Suppressor macrophage treated with lipopolysaccharide for 4 hours (primary cell): ENCODE measurements at places on chromosomes 16 and 17.

GRCh38 chr17:33438139-33438538 is 145.0 kb upstream of the ASIC2 start:
- DNase-seq: no peak

GRCh38 chr17:66292353-66292752 is 10.1 kb upstream of the PRKCA start:
- DNase-seq: no peak

DNA sequence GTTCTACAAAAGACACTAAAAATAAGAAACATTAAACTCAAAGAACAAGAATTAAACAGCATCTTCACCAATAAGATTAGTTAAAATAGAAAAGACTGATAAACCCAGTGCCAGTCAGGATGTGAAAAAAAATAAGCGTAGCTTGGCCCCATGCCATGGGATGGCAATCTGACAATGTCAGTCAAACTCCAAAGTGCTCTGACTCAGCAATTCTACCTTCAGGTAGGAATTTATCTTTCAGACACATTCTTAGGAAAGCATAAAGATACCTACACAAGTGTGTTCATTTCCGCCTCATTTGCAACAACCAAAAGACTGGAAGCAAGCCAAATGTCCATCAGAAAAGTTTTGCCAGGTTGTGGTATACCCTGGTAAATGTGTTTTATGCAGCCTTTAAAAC is 9.1 kb upstream of the MPO start:
- no peak for DNase-seq

- DNase-seq: peak; percentile 49
Observed at GRCh38 chr17:59423137-59423724, 91.8 kb downstream of the YPEL2 start.

DNA sequence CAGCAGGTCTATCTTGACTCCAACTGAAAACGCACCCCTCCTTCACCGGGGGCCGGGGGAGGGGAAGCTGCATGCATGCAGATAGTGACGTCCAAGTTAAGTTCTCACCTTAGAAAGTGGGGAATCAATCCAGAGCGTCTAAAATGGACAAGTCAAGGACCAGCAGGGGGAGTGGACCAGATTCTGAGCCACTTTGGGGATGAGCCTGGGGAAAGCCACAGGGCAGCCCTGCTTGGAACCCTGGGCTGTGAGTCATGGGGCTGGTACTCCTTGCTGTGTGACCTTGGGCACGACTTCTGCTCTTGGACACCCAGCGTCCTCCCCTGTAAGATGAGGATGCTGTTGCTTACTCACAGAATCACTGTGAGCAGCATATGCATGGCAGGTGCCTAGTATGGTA is 9.1 kb downstream of the TNFRSF13B start:
- no peak for DNase-seq

DNA sequence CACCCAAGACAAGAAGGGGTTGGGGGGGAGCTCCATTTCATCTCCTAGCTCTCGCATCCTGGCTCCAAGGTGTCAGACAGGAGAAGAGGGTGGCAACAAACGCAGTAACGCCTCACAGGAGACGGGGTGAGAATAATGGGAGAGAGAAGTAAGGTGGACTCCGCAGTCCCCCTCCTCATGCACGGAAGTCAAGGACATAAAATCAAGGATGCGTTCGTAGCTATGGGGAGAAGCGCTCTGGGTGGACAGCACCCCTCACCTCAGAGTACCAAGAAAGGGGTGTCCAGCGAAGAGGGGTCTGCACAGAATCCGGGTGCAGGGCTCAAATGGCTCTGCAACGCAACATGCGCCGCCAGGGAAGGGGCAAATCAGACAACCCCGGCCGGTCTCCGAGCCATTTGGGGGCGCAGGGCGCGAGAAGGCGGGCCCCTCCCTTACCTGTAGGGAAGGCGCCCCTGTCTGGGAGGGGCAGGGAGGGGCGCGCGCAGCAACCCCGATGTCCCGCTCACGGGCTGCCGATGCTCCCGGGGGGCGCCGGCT is 555 bp downstream of the HDAC5 start:
- DNase-seq: no peak

DNA sequence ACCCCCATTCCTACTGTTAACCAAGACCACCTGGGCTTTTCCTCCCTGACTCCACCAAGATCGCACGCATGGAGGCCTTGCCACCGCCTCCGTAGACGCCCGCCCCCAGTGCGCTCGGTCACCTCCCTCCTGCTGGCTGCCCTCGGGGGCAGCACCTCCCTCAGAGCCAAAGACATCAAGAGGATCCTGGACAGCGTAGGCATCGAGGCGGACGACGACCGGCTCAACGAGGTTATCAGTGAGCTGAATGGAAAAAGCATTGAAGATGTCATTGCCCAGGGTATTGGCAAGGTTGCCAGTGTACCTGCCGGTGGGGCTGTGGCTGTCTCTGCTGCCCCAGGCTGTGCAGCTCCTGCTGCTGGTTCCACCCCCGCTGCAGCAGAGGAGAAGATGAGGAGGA is 1.2 kb downstream of the EFCAB3 start:
- no peak for DNase-seq

DNA sequence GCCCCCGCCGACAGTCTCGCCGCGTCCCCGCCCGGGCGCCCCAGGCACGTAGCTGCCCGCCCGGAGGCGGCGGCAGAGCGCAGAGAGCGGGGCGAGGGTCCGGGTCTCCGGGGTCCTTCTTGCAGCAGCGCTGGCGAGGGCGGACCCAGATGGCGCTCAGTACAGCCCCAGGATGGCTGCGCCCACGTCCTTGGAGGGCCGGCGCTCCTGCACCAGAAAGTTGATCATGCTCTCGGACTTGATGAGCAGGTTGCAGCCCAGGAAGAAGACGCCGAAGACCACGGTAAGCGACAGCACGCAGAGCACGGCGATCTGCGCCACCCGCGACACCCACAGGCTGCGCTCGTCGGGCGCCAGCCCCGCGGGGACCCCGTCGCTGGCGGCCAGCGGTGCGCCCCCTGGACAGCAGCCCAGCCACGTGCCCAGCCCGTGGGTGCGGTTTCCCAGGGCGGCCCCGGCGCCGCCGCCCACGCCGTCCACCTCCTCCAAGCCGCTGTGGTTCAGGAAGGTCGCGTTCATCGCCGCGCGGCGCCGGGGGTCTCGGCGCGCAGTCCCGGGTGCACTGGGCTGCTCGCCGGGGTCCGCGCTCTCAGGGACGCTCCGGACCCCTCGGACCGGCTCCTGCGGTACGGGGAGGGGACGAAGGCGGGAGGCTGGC is 435 bp downstream of the RPRML start:
- DNase-seq: no peak

GRCh38 chr17:67637901-67638641 is 79.7 kb upstream of the NOL11 start:
- no peak for DNase-seq

GRCh38 chr16:70388006-70388680 is 41.4 kb downstream of the DDX19A start:
- DNase-seq: no peak

- DNase-seq: peak; percentile 95
Observed at GRCh38 chr17:76737676-76738467, at the start of gene MFSD11. Gene MFSD11 (plus strand): TSS chr17:76738119. CDS start chr17:76738353, 234 bp downstream.

- no peak for DNase-seq
Observed at GRCh38 chr16:16014329-16015224, 65.2 kb downstream of the ABCC1 start.

GRCh38 chr16:79104567-79104966 is 496.0 kb downstream of the MAF start:
- no peak for DNase-seq

- peak; percentile 49 for DNase-seq
Observed at GRCh38 chr16:87832741-87833502, 36.4 kb downstream of the SLC7A5 start.

DNA sequence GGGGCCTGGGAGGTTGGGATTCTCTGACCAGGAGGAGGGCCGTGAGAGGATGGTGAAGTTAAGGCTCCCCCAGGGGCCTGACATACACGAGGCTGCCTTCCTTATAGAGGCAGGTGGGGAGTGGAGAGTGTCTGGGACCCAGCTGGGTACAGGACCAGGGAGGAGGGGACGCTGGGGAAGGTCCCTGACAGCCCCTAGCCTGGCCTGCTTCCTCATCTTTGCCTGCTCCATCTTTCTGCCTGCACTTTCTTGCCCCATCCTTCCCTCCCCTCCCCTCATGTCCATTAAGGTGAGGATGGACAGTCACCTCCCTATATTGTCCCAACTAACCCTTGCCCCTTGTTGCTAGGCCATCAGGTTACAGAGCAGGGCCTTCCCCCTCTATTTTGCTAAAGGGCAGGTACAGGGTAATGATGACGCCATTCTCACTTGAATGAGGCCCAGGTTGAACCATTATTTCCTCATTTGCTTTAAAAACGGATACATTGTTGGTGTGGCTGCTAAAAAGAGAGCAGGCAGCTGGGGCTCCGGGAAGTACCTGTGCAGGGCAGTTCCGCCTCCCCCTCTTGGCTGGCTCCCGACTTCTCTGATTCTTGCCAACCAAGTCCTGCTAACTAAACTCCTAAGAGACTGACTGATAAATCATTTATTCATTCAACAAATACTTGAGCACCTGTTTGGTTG is 1.3 kb downstream of the C17orf99 start:
- DNase-seq: no peak

- DNase-seq: no peak
Observed at GRCh38 chr17:50201276-50201854, at the start of gene COL1A1. Gene COL1A1 (minus strand): TSS chr17:50201631. CDS start chr17:50201513, 118 bp downstream.

DNA sequence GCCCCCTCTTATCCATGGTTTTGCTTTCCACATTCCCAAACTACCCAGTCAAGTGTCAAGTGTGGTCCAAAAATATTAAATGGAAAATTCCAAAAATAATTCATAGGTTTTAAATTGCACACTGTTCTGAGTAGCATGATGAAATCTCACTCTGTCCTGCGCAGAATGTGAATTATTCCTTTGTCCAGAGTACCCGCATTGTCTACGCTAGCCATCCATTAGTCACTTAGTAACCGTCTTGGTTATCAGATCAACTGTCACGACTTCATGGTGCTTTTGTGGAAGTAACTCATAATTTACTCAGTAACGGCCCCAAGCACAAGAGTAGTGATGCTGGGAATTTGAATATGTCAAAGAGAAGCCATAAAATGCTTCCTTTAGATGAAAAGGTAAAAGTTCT is 94.9 kb downstream of the SLC39A11 start:
- DNase-seq: no peak

- DNase-seq: no peak
Observed at GRCh38 chr16:26856791-26857190, 209.9 kb upstream of the C16orf82 start.

DNA sequence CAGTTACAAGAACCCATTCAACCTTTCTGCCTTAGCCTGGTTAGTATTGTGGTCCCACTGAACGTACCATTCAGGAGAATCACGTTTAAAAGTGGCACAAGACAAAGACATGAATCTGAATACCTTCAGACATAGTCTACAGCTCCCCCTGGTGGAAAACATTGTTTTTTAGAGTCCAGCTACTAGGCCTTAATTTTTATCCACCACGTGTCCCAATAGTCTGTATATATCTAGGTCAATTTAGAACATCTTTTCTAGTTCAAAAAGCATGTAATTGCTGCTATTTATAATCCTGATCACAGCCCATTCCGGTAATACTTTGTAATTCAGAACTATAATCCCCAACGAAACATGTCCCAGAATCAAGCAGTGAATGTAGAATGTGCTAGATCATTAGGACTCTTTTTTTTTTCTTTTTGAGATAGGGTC is 13.7 kb upstream of the GUCY2D start:
- DNase-seq: peak; percentile 95

GRCh38 chr17:34068571-34068970 is 186.5 kb upstream of the CCL2 start:
- no peak for DNase-seq

GRCh38 chr17:49583889-49584288 is 8.2 kb downstream of the NXPH3 start:
- DNase-seq: no peak

DNA sequence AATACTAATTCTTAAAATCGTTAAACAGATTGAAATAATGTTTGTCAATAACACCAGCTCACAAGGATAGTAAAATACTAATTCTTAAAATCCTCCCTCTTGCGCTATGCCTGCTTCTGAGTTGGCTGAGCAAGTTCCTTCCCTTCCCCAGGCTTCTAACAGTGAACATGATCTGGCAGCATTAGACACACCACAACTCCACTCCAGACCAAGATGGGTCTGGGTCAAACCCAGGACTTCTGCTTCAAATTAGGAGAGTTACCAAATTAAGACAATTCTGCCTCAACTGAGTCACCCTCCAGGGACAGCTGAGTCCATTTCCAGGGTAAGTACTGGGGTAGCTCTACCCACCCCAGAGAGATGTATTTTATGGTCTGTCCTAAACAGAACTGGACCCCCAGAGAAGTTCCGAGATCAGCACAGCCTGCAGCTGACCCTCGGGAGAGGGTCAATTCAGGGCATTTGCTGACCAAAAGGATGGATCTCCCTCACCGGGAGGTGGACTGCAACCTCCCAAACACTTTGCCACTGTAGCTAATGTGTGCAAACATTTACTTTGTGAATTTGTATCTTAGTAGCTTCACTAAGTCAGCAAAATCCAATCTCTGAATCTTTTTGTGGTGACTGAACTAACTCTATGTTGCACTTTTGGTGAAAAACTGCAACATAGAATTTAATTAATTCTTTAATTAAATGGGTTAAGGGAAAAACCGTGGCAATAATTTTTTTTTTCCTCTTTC is 48.8 kb downstream of the ADCY9 start:
- no peak for DNase-seq

- DNase-seq: no peak
Observed at GRCh38 chr16:22764662-22765327, 49.2 kb upstream of the HS3ST2 start.

DNA sequence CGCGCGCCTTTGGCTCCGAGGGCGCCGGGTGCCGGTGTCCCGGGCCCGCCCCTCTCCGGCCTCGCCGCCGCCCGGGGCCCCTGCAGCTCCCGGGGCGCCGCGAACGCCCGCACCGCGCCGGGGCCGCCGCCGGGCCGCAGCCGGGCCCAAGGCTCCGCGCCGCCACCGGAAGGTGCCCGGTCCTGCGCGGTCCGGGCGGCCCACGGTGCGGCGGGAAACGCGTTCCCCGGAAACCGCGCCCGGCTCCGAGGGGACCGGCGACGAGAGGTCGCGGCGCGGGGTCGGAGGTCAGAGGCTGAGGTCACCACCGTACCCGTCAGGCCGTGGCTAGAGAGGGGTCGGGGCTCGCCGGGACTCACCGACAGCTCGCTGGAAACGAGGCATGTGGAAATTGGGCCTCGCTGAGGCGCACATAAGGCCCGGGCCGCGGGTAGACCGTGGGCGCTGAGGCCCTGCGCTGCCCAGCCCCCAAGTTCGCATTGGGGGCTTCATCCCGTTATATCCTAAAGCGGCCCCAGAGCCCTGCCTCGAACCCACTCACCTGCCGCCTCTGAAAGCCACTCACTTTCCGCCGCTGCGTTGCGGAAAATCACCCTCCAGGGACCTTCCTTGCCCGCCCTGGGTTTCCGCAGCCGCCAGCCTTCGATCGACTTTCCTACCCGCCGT is at the start of gene DUS1L:
Gene DUS1L (minus strand): TSS at position 167 of the 666 bp plus-strand sequence. CDS start 745 bp downstream, outside the sequence.
- peak; percentile 84 for DNase-seq

- no peak for DNase-seq
Observed at GRCh38 chr17:63926164-63926563, 6.0 kb downstream of the CD79B start.

- no peak for DNase-seq
Observed at GRCh38 chr16:87434146-87434667, 42.1 kb downstream of the MAP1LC3B start.

GRCh38 chr17:66967837-66968543 is 3.5 kb downstream of the CACNG4 start:
- no peak for DNase-seq
